ENCODE measurements at places on chromosomes 7 and 10. TPM values are rescaled to one million over a fixed set of nuclear protein-coding genes. Genes with fewer than 3 reads are reported as not detected.

DNA sequence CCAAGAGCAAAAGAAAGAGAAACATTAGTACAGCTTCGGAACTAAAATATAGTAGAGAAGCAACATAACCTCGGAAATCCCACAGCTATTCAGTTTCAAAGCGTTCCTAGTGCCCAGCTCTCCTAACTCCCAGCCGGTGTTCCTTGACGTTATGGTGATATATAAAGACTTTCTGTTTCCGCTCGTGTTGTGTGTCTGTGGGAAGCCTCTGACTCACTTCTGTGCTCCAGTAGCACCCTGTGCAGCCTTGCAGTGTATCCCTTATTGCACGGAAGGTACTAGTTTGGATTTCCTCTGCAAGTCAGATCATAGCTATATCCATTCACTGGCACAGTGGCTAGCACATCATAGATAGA lies 535 bp downstream of the ASAH2B start:
- DNase-seq: peak; percentile 69

GRCh38 chr7:16114633-16115032 lies 306.7 kb downstream of the CRPPA start:
- peak; percentile 62 for DNase-seq

DNA sequence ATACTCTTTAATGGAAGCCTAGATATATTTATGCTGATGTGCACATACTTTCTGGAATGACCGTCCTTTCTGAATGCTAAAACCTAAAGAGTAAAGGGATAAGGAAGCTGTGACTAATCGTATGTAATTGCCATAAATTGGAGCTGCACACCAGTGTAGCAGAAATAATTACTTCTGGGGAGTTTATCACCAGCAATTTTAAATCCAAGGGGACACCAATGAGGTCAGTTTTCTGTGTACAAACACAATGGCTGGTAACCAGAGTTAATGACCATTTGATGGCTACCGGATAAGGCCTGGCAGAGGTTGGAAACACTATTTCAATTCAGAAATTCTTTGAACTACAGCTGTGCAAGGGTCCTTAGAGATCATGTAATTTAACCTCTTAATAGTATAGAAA lies 670.1 kb downstream of the REEP3 start:
- DNase-seq: no peak

DNA sequence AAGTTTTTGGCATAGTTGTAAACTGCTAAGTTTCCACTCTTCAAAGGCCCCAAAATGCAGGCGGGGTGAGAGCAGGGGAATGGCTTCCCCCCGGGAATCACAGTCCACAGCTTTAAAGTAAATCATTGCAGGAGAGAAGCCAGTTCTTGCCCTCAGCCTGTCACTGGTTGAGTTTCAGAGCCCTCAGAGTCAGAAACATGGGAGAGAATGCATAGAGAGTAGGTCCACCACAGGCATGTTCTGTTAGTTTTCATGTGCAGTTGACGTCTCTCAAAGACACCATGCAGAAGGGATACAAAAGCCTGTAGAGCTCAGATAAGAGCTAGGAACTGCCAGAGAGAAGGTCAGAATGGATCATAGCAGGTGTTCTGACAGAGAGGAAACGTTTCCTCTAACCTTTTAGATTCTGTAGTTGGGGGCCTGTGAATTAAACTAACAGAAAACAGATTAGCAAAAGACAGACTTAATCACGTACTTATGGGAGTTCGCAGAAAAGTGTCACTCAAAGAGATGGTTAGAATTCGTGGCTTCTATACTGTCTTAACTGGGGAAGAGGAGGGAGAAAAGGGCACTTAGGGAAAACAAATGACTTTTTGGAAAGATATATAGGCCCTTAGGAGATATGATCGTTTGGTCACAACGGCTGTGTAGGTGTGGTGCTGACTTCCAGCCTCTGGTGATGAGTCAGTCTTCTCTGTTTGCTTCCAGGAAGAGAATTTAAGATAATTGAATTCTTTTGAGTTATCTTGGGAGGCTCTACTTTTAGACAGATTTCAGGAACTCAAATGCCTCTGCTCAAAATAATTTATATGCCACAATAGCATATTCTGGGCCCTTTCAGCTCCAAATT lies 48.0 kb upstream of the MSRB2 start:
- peak; percentile 69 for DNase-seq

- no peak for DNase-seq
Observed at GRCh38 chr7:158655931-158656441, 48.6 kb downstream of the NCAPG2 start.

DNA sequence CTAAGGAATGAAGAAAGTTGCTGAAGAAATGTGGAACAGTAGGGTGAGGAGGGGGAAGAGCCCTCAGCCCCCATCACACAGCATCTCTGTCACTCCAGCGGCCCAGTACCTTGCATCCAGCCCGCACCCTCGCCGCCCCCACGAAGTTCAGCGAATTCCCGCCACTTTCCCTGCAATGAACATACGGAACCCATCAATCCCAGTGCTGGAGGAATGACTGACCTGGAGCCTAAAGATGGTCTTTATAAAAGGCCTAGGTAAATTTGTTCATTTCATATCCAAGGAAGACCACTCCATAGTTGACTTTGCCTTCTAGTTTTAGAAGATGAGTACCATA lies 779 bp upstream of the KIF5B start:
- DNase-seq: no peak

DNA sequence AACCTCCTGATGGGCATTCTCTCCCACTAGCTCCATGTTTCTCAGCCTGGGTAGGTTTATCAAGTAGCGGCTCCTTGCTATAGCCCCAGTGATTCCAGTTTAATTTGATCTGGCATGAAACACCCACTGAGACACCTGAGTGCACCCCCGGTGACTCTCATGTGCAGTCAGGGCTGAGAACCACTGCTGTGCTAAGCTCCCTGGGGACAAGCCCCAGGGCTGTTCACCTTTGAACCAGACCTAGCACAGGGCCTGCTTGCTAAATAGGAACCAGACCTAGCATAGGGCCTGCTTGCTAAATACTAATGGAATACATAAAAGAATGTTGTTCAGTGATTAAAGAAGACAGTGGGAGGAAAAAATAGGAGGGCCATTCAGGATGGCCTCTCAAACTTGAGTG lies 167.6 kb downstream of the JAZF1 start:
- no peak for DNase-seq

DNA sequence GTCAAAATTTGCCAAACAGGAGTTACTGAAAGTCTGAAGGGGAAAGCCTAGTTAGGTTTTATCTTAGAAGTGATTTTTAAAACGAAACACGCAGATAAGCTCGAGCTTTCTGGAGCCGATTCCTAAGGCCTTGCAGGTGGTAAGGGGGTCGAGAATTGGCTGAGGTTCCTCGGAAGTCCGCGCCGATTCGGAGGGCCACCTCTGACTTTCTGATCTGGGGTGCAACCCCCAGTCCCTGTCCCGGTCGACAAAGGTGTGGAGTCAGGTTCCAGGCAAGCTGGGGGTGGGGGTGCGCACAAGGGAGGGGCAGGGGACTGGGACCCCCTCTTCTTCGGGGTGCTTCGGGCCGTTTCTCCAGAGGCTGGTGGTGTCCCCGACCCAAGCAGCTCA lies 701 bp upstream of the CUL1 start:
- no peak for DNase-seq

DNA sequence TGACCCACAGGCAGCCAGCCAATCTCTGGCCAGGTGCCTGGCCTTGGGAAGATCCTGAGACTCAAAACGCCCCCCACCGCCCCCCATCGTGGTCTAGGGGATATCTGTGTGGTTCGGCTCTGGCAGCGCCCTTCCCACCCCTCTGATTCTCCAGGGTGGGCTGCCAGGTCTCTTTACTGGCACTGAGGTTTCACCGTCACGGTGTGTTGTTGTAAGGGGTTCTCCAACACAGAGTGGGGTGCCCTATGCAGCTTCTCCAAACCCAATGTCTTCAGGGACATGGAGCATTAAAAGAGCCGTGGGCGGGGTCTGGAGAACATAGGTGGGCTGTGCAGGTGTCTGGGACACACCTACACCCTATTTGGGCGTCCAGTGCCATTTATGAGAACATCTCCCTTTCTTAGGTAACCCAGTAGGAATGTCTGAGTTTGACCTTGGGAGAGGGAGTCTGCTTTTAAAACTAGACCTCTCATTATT lies 1.5 kb downstream of the MAFK start:
- no peak for DNase-seq

DNA sequence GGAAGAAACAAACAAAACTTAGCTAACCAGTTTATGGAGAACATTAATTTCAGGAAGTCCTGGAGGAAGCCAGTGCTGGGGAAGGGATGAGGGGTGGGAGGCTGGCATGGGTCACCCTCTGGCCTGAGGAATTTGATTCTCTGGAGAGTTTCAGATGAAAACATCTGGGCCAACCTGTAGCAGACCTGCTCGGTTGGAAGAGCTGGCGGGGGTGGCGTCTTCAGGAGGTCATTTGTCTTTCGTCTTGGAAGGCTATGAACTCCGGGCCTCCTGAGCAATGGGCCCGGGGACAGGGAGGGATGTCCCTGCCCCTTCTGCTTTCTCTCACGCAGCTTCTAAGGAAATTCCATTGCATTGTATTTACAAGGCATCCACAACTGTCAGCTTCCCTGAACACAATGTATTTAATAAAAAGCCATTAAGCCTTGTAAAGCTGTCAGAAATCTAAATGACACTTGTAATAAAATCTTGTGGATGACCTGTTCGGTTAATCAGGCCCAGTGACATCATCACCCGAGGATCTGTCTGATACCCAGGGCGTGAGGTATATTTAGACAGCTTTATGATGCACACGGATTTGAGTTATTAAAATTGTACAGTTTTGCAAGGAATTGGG lies 250.5 kb downstream of the RAB11FIP2 start:
- DNase-seq: no peak

GRCh38 chr7:24956021-24956420 lies 24.0 kb downstream of the OSBPL3 start:
- no peak for DNase-seq

- peak; percentile 50 for DNase-seq
Observed at GRCh38 chr7:70480927-70481569, 650.9 kb upstream of the GALNT17 start.

DNA sequence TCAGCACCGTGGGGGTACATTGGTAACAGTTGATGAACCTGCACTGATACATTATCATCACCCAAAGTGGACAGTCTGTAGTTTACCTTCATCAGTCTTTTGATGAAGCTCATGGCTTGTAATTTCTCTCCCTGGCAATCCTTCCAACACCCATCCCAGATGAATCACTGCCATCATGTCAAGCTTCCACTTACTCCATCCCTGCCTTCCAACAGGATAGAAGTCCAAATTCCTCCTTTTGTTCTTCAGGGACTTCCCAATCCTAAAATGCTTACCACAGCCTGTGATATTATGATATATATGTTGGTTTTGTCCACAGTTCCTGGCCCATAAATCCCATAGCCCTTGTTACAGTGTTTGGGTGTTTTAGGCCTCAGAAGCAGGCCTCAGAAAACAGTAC lies 16.1 kb downstream of the SNX10 start:
- DNase-seq: no peak

GRCh38 chr10:123245264-123245663 lies 91.1 kb downstream of the BUB3 start:
- no peak for DNase-seq

DNA sequence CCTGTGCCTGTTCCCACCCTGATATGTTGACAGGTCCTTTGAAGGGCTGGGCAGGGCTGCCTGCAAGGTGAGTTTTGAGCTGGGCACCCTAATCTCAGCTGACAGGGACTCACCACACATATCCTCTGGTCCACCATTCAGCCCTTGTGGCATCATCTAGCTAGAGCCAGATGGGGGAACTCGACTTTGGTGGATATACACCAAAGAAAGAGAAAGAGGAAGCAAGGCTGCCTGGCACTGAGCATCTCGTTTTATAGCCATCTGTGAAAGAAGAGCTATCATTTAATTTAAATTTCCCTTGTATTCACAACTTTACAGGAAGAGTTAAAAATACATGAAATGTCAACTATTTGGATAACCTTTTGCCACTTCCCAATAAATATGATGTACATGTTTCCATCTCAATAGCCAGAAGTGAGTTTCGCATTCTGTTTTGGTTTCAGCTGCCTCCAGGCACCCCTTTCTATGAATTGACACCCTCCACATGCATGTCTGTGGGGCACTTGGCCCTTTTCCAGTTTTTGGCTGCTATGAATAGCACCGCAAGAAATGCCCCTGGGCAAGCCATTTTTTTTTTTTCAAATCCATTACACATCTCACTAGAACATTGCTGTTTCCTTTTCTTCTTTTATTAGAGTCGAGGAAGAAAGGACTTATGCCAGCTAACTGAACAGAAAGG lies 22.9 kb upstream of the GRB10 start:
- no peak for DNase-seq

GRCh38 chr10:119871881-119872609 lies 598 bp downstream of the MCMBP start:
- DNase-seq: peak; percentile 45

DNA sequence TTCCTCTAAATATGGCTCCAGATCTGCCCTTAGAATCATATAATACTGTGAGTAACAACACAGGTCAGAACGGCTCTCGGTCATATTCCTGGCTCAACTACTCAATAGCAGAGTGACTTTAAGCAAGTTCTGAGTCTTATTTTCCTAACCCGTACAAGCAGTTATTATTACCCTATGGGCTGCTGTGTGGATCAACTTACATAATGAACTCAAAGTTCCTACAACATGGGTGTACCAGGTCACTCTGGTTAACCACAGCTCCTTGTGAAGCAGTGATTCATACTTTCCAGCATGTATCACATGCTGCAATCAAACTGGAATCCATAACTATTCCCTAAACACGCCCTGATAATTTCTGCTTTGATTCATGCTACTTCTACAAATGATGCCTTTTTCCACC lies 107.3 kb downstream of the LRRN3 start:
- peak; percentile 98 for DNase-seq

GRCh38 chr10:51667678-51668335 lies 31.6 kb downstream of the CSTF2T start:
- DNase-seq: peak; percentile 86

DNA sequence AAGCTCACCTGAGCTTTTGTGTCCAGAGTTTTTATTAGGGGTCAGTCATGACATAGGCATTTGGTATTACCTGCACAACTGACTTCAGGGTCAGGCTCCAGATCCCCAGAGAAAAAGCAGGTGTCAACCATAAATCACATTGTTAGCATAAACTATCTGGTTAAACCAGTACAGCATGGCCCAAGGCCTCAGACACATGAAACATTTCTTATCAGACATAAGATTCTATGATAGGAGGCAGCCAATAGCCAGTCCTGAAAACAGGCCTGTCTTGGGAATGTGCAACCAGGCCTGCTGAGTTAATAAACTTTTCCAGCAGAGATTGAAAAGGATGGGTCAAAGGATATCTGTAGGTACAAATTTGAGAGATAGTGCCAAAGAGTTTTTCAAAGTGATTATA lies 116.1 kb downstream of the TPST1 start:
- DNase-seq: no peak

Gene NODAL
- total RNA-seq: not detected

Gene LEP
- total RNA-seq: under 0.01 TPM

Gene HOXA11
- total RNA-seq: not detected

Gene TMEM213
- 0.33 TPM for total RNA-seq

Gene RAPGEF5
- total RNA-seq: 4.2 TPM

Gene FAM25C
- total RNA-seq: not detected

Gene IL2RA
- not detected for total RNA-seq

Gene PLCE1
- 4.2 TPM for total RNA-seq

Gene MTG1
- 25.4 TPM for total RNA-seq
